Lung (tissue), 17 donors: ENCODE measurements at places on chromosomes 4 and X.

- no peak for DNase-seq
Observed at GRCh38 chr4:110055158-110055768, 142.6 kb downstream of the EGF start.

DNA sequence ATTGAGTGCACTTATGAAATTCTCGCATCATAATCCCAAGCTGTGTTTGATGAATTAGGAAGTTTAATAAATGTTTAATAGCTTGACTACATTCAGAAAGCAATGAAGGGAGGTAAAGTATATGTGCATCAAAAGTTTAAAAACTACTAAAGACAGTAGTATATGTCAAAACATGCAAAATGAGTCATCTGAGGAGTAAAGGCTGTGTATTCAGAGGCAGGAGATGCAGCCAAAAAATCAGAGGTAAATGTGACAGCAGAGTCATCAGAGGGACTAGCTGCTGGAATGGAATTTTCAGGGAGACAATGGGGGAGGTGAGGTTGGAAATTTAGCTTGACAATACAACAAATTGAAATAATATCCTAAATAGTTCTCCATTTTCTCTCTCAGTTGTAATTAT is 127.0 kb upstream of the FUNDC1 start:
- no peak for DNase-seq

GRCh38 chrX:49995107-49995731 is 72.8 kb downstream of the CLCN5 start:
- no peak for DNase-seq

GRCh38 chrX:74906417-74906816 is 18.8 kb downstream of the NEXMIF start:
- DNase-seq: no peak

DNA sequence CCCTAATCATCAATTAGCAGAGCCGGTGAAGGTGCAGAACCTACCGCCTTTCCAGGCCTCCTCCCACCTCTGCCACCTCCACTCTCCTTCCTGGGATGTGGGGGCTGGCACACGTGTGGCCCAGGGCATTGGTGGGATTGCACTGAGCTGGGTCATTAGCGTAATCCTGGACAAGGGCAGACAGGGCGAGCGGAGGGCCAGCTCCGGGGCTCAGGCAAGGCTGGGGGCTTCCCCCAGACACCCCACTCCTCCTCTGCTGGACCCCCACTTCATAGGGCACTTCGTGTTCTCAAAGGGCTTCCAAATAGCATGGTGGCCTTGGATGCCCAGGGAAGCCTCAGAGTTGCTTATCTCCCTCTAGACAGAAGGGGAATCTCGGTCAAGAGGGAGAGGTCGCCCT is 3.3 kb upstream of the OPN1LW start:
- no peak for DNase-seq

DNA sequence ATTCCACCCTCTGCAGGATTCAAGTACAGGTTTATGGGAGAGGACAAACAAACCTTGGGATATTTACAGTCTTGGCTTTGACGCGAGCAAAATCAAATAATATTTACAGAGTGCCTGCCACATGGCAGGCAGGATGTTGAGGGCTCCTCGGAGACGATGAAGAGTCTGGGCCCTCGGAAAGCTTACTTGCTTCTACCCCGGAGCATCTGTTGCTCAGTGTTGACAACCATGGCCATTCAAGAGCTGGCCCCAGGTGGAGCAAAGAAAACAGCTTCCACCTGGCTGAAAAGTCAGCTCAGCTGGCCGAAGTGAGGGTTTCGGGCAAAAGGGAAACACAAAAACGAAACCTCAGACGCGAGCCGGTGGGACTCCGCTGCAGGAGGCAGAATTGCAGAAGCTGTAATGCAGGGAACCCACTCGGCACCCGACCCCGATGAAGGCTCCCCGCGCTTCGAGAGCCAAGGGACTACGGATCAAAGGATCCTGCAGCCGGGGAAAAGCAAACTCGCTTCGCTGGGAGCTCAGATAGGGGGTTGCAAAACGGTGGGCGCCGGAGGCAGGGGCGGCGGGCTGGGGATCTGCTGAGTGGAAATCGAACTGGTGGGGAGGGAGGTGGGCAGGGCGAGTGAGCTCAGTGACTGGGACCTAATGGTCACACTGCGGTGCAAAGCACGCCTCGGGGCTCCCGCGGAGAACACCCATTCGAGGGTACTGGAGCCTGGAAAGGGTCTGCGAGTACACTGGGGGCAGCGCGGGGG is 805 bp downstream of the ATP8A1 start:
- peak; percentile 63 for DNase-seq

DNA sequence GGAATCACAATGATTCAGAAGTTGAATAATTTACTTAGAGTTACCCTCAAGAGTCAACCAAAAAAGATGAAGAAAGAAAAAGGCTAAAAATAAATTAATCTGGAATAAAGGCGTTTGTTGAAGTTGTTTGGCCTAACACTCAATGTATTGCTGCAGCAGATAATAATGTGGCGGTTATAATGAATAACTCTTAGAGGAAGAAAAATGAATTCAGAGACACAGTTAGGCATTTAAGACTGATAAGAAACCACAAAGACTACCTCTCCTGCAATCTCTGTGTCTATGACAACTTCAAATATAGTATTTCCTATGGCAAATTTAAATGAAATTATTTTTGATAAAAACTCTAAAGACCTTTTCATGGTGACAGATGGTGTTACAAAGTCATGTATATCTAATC is 1369.1 kb upstream of the AGA start:
- no peak for DNase-seq

DNA sequence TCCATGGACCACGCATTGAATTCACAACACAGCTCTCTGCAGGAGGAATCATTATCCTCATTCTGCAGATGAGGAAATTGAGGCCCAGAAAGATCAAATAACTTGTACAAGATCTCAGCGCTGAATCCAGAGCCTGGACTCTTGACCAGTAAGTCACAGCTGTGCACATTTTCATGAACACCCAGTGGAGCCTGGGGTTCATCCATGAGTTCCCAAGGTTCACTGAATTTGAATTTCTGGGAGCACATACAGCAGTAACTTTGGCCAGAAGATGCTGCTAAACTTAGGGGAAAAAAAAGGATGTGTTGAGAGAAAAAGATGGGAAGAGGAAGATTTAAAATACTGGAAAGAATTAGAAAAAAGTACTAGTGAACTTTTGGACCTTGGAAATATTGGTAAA is 218.7 kb upstream of the PPARGC1A start:
- no peak for DNase-seq

GRCh38 chrX:149630681-149631233 is 835 bp downstream of the TMEM185A start:
- DNase-seq: peak; percentile 21

DNA sequence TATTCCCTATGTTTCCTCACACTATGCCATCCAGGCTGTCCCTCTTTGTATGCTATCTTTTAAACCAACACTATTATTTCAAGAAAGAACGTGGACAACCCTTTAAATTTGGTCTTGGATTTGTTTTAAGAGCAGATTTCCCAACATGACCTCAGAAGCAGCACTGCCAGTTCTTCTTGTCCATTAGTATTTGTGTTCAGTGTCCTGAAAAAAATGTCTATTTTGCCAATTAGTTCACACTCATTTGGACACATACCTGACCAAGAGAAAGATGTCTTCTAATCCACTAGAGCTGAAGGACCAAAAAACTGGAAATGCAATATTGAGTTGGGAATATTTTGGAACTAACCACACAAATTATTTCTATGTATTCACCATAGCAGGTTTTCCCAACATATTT is 223.2 kb upstream of the CNKSR2 start:
- no peak for DNase-seq

DNA sequence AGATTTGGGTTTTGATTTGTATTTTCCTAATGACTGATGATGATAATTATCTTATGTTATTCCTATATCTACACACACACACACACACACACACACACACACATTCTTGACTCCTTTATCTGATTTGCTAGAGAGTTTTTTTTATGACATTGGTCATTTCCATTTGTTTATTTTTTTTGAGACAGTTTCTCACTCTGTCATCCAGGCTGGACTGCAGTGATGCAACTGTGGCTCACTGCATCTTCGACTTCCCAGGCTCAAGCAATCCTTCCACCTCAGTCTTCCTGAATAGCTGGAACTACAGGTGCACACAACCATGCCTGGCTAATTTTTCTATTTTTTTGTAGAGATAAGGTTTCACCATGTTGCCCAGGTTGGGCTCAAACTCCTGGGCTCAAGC is 6.7 kb downstream of the ZNF81 start:
- no peak for DNase-seq

GRCh38 chr4:168758351-168758876 is 251.6 kb downstream of the CBR4 start:
- DNase-seq: no peak

DNA sequence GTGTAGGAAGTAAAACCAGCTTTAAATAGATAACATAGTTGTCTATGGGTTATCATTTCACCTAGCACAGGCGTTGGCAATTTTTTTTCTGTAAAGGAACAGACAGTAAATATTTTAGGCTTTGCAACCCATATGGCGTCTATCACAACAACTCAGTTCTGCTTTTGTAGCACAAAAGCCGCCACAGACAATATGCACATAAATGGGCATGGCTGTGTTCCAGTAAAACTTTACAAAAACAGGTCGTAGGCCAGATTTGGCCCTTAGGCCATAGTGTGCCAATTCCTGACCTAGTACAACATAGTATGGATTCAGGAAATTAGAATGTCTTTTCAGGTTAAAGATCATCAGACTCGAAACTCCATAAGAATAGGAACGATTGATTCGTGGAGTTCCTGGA is 265.3 kb upstream of the GK2 start:
- DNase-seq: no peak
